ENCODE measurements at places on chromosomes 11 and 22. TPM values are rescaled to one million over a fixed set of nuclear protein-coding genes. Genes with fewer than 3 reads are reported as not detected.

SCGB2A2 gene
- not detected for total RNA-seq

GRCh38 chr11:112498701-112499100 lies 238.0 kb upstream of the PLET1 start:
- H3K27ac ChIP-seq: no peak overlapping the region
- no peaks in the 10 kb centered on the region for H3K36me3 ChIP-seq
- H3K4me3 ChIP-seq: no peak overlapping the region
- H3K27me3 ChIP-seq: no peaks in the 10 kb centered on the region
- H3K4me1 ChIP-seq: no peaks in the 10 kb centered on the region

OR8D1 gene
- total RNA-seq: not detected

GPHA2 gene
- not detected for total RNA-seq

GRCh38 chr11:32003335-32003734 lies 87.5 kb upstream of the RCN1 start:
- H3K4me1 ChIP-seq: no peaks in the 10 kb centered on the region
- peaks cover 23% of the 10 kb centered on the region for H3K27me3 ChIP-seq
- no peak for DNase-seq
- no peak overlapping the region for H3K27ac ChIP-seq

DNAJB13 gene
- 0.24 TPM for total RNA-seq

GRCh38 chr22:49234459-49234858 lies 593.2 kb downstream of the BRD1 start:
- no peaks in the 10 kb centered on the region for H3K4me1 ChIP-seq
- no peaks in the 10 kb centered on the region for H3K36me3 ChIP-seq
- no peaks in the 10 kb centered on the region for H3K27me3 ChIP-seq
- no peak for DNase-seq
- no peak overlapping the region for H3K4me3 ChIP-seq

DEPDC5 gene
- 30.6 TPM for total RNA-seq

DNA sequence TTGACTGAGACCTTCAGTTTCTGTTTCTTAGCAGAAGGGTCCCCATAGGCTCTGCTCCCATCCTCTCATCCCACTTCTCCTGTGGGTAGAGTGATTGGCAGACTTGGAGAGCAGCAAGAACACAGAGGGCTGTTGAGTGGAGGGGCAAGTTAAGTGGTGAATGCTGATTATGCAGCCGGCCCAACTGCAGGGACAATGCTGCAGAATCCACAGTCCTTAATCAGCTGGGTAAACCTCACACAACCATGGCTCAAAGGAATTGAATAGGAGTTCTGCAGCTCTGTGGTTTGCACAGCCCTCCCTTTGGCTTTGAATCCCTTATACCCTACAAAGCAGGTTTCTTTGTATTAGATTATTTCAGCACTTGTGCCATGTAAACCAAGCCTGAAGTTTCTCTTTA lies 161.1 kb downstream of the NAV2 start:
- peaks cover 6% of the 10 kb centered on the region for H3K27me3 ChIP-seq
- peaks cover 1% of the 10 kb centered on the region for H3K4me1 ChIP-seq
- peak; percentile 45 for DNase-seq
- no peak overlapping the region for H3K27ac ChIP-seq

MS4A4E gene
- total RNA-seq: not detected

GRCh38 chr11:26963764-26964163 lies 30.1 kb upstream of the FIBIN start:
- no peaks in the 10 kb centered on the region for H3K27me3 ChIP-seq
- no peaks in the 10 kb centered on the region for H3K36me3 ChIP-seq
- peak; percentile 38 for DNase-seq
- H3K4me1 ChIP-seq: no peaks in the 10 kb centered on the region
- no peak overlapping the region for H3K4me3 ChIP-seq
- no peak overlapping the region for H3K27ac ChIP-seq

DNA sequence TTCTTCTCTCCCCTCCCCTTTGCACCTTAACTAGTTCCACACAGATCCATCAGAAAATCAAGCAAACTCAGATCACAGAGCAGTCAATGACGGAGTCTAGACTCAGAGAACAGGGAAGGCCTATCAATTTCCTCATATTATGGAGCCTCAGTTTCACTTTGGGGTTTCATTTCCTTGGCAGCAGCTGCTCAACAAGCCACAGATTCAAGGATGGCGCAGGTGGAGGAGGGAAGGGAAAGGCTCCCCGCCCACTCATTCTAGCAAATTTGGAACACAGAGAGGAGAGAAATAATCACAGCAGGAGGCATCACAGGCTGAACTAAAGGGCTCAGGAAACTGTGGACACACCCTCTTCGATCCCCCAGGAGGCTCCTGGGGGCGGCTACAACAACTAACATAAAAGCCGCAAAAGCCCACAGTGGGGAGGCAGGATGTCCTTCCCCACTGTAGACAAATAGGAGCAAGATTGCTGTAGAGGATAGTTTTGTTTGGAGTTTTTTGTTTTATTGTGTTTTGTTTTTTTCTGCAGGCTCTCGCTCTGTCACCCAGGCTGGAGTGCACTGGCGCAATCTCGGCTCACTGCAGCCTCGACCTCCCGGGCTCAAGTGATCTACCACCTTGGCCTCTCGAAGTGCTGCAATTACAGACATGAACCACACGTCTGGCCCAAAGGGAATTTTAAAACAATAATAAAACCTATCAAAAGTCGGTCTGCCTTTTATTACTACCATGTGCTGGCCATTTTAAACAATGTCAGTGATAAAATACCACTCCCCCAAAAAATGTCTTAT lies 3.4 kb downstream of the PLAAT3 start:
- no peak overlapping the region for H3K4me3 ChIP-seq
- no peak overlapping the region for H3K27ac ChIP-seq
- no peaks in the 10 kb centered on the region for H3K36me3 ChIP-seq
- peaks cover 43% of the 10 kb centered on the region for H3K27me3 ChIP-seq
- no peak for DNase-seq
- no peaks in the 10 kb centered on the region for H3K4me1 ChIP-seq

DNA sequence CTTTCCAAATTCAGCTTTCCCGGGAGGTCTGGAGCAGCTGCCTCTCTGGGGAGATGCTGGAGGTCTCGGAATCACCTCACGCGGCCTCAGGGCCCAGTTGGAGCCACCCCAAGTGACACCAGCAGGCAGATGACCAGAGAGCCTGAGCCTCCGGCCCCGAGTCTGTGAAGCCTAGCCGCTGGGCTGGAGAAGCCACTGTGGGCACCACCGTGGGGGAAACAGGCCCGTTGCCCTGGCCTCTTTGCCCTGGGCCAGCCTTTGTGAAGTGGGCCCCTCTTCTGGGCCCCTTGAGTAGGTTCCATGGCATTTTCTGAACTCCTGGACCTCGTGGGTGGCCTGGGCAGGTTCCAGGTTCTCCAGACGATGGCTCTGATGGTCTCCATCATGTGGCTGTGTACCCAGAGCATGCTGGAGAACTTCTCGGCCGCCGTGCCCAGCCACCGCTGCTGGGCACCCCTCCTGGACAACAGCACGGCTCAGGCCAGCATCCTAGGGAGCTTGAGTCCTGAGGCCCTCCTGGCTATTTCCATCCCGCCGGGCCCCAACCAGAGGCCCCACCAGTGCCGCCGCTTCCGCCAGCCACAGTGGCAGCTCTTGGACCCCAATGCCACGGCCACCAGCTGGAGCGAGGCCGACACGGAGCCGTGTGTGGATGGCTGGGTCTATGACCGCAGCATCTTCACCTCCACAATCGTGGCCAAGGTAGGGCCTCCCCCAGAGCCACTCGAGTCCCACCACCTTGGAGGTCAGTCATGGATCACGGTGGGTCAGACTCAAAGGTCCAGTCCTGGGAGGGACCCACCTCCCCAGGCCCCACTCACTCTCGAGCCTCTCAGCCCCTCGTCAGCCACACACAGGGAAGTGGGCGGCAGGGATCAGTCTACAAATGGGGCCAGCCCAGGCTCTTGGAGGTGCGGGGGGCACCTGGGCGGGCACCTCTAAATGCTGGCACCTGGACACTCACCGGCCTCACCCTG lies 525 bp downstream of the SLC22A12 start:
- no peaks in the 10 kb centered on the region for H3K4me1 ChIP-seq
- DNase-seq: no peak
- no peak overlapping the region for H3K27ac ChIP-seq
- H3K27me3 ChIP-seq: no peaks in the 10 kb centered on the region
- H3K4me3 ChIP-seq: no peak overlapping the region
- no peaks in the 10 kb centered on the region for H3K36me3 ChIP-seq

LRRC10B gene
- total RNA-seq: 0.60 TPM

DNA sequence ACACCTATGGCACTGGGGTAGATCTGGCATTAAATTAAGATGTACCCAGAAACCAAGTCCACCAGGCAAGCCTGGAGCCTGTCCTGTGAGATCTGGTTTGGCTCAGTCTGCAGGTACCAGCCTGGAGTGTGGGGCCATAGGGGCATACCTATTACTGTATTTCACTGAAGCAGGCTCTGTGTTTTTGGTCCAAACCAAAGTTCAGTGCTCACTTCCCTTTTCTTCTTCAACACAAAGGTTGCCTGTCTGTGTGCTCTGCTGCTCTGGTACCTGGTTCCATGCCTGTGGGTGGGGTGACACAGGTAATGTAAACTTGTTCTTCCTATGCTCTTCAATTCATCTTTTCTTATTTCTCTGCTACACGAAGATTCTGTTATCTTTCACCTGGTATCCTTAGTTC lies 19.8 kb upstream of the GLYATL2 start:
- no peak overlapping the region for H3K27ac ChIP-seq
- no peak overlapping the region for H3K4me3 ChIP-seq
- H3K36me3 ChIP-seq: no peaks in the 10 kb centered on the region
- no peaks in the 10 kb centered on the region for H3K27me3 ChIP-seq
- no peak for DNase-seq

- no peaks in the 10 kb centered on the region for H3K27me3 ChIP-seq
- no peak overlapping the region for H3K4me3 ChIP-seq
- no peaks in the 10 kb centered on the region for H3K4me1 ChIP-seq
- no peak overlapping the region for H3K27ac ChIP-seq
- no peaks in the 10 kb centered on the region for H3K36me3 ChIP-seq
- no peak for DNase-seq
Measured at GRCh38 chr11:34824425-34824824, 91.8 kb downstream of the APIP start.

GAS2 gene
- total RNA-seq: 9.6 TPM

KRTAP5-7 gene
- not detected for total RNA-seq

RHOD gene
- total RNA-seq: 71.7 TPM

RAB38 gene
- total RNA-seq: 6.9 TPM

- H3K27ac ChIP-seq: no peak overlapping the region
- no peak overlapping the region for H3K4me3 ChIP-seq
- H3K36me3 ChIP-seq: no peaks in the 10 kb centered on the region
- peaks cover 11% of the 10 kb centered on the region for H3K27me3 ChIP-seq
- no peak for DNase-seq
Measured at GRCh38 chr11:132140056-132140455, 769.6 kb downstream of the NTM start.

- no peak overlapping the region for H3K27ac ChIP-seq
- no peaks in the 10 kb centered on the region for H3K36me3 ChIP-seq
- H3K27me3 ChIP-seq: no peaks in the 10 kb centered on the region
- H3K4me1 ChIP-seq: no peaks in the 10 kb centered on the region
- no peak overlapping the region for H3K4me3 ChIP-seq
Measured at GRCh38 chr22:36901411-36902142, 11.9 kb upstream of the CSF2RB start.

- no peaks in the 10 kb centered on the region for H3K27me3 ChIP-seq
- peaks cover 30% of the 10 kb centered on the region for H3K4me1 ChIP-seq
- no peaks in the 10 kb centered on the region for H3K36me3 ChIP-seq
- no peak overlapping the region for H3K4me3 ChIP-seq
- DNase-seq: no peak
Measured at GRCh38 chr22:33332538-33332937, 274.4 kb upstream of the SYN3 start.

OR51E2 gene
- total RNA-seq: not detected

- no peak overlapping the region for H3K27ac ChIP-seq
- peak; percentile 67 for DNase-seq
- H3K4me3 ChIP-seq: peak overlapping the region; percentile 21
- H3K27me3 ChIP-seq: peaks cover 100% of the 10 kb centered on the region
- H3K36me3 ChIP-seq: no peaks in the 10 kb centered on the region
- H3K4me1 ChIP-seq: peaks cover 12% of the 10 kb centered on the region
Measured at GRCh38 chr11:31809857-31810778, 1.0 kb downstream of the PAX6 start.

AQP11 gene
- total RNA-seq: 4.3 TPM

DNA sequence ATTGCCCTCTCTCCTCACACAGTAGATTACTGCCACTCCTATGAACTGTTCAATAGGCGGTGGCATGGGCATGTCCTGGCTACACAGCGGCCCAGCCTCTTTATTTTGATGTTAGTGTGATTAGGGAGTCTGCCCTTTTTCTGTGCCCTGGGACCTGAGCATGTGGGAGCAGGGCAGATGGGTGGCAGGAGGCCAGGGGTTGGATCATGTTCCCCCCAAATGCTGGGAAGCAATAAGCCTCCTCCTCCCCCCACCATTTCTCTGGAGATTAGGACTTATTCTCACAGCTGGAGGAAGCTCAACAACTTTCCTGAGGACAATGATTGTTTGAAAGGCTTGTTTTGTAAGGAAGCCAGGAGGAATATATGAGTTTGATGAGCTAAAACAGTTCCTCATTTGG lies 848 bp downstream of the HEPN1 start:
- no peaks in the 10 kb centered on the region for H3K36me3 ChIP-seq
- no peak overlapping the region for H3K27ac ChIP-seq
- H3K4me1 ChIP-seq: no peaks in the 10 kb centered on the region
- peaks cover 10% of the 10 kb centered on the region for H3K27me3 ChIP-seq

IZUMO1R gene
- not detected for total RNA-seq

DNA sequence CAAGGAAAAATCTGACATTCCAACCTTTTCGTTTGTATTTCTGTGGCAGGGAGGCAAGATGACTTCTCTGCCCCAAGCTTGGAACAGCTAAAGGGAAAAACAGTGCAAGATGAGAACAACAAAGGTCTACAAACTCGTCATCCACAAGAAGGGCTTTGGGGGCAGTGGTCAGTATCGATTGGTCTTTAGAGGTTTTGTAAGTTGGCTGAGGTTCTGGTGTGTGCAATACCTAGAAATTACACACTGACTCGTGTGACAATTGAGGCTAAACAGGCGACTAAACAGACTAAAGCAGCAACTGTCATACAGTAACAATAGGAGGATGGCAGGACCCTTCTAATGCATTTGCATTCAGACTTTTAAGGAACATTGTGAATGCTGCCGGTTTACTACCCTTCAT lies 994 bp downstream of the DEPDC5 start:
- no peak for DNase-seq
- H3K4me3 ChIP-seq: no peak overlapping the region
- H3K4me1 ChIP-seq: peaks cover 19% of the 10 kb centered on the region
- peaks cover 4% of the 10 kb centered on the region for H3K36me3 ChIP-seq
- H3K27ac ChIP-seq: peak overlapping the region; percentile 42

GAB4 gene
- total RNA-seq: not detected

GRCh38 chr11:117851106-117851505 lies 25.4 kb downstream of the FXYD6 start:
- H3K4me1 ChIP-seq: peaks cover 16% of the 10 kb centered on the region
- H3K36me3 ChIP-seq: no peaks in the 10 kb centered on the region
- H3K4me3 ChIP-seq: no peak overlapping the region
- no peak overlapping the region for H3K27ac ChIP-seq
- H3K27me3 ChIP-seq: no peaks in the 10 kb centered on the region
- no peak for DNase-seq

DNA sequence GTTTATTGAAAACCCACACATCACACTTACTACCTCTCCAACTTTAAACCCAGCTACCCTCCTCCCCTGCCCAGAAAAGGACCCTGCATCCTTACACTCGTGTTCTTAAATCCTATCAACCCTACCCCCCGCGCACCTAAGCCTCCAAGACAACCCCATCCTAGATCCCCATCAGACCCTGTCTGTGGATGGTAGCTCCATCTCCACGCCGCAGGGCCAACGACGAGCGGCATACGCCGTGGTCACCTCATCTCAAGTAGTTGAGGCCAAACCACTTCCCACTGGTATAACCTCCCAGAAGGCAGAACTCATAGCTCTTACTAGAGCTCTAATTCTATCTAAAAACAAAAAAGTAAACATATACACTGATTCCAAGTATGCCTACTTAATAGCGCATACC lies 9.4 kb upstream of the OR56A3 start:
- no peak overlapping the region for H3K4me3 ChIP-seq
- no peaks in the 10 kb centered on the region for H3K4me1 ChIP-seq
- no peak for DNase-seq
- H3K36me3 ChIP-seq: no peaks in the 10 kb centered on the region
